Small intestine (tissue), 16 donors: ENCODE measurements at places on chromosomes 11 and 22. TPM values are rescaled to one million over a fixed set of nuclear protein-coding genes. Genes with fewer than 3 reads are reported as not detected.

Gene UBQLN3
- polyA plus RNA-seq = not detected

Gene TRPM5
- 1.3 TPM for polyA plus RNA-seq

DNA sequence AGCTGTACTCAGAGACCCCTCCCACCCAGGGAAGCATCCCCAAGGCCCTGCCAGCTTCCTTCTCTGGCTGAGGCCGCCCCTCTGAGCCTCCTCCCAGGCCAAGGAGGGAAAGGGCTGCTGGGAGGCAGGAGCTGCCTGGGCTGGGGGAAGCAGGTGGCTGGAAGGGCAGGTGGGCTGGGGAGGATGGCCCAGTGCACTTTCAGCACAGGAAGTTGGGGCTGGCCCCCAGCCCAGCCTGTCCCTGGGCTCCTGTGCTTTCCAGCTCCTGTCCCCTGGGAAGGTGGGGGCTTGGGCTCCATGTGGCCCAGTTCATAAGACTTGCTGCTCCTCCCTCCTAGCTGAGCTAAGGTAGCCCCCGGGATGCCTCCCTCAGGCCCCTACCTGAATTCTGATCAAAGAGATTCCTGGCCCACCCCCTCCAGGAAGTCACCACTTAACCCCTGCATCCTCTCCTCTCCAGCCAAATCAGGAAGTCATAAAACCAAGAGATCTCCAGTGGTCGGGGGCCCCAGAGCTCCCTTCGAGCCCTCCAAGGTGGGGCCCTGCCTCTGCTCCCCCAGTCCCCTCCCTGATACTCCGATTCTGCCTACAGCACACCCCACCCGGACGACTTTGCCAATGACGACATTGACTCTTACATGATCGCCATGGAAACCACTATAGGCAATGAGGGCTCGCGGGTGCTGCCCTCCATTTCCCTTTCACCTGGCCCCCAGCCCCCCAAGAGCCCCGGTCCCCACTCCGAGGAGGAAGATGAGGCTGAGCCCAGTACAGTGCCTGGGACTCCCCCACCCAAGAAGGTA lies 4.9 kb downstream of the PPP1CA start:
- H3K27ac ChIP-seq = no peak overlapping the region
- H3K36me3 ChIP-seq = peaks cover 19% of the 10 kb centered on the region
- DNase-seq = no peak
- H3K4me1 ChIP-seq = peaks cover 24% of the 10 kb centered on the region

Gene IRAG1
- 9.0 TPM for polyA plus RNA-seq

DNA sequence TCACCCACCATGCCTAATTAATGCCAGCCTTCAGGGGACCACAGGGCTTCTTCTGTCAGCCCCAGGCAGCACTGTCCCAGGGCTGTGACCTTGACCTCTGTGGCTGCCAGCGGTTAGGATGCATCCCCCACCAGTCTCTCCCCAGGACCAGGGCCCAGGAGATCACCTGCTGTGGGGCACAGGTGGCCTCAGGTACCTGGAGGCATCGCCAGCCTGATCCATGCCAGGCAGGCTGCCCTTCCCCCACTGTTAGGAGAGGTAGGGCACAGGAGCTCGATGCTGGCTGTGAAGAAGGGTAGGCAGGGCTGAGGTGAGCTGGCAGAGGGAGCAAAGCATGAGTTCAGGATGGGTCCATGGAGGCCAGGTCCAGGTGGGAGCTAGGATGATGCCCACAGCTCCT lies 16.7 kb upstream of the MDK start:
- H3K27me3 ChIP-seq = no peaks in the 10 kb centered on the region
- H3K4me3 ChIP-seq = no peak overlapping the region
- no peak for DNase-seq
- H3K36me3 ChIP-seq = peaks cover 2% of the 10 kb centered on the region
- peaks cover 3% of the 10 kb centered on the region for H3K4me1 ChIP-seq

DNA sequence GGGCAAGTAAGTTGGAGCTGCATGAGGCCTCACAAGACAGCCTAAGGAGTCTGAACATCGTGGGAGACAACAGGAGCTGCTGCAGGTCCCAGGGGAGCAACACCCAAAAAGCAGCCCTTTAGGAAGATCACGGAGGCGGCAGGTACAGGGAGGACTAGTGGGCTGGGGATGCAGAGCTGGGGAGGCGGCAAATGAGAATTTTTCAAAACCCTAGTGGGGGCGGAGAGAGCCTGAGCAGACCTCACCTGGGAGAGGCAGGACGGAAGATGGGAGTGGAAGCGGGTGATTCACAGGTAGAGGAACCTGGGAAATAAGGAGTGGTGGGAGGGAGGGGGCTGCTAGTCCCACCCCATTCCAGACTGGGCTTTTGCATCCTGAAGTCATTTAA lies 42.1 kb downstream of the DKK3 start:
- H3K4me3 ChIP-seq = no peak overlapping the region
- no peaks in the 10 kb centered on the region for H3K4me1 ChIP-seq
- no peak for DNase-seq
- no peaks in the 10 kb centered on the region for H3K27me3 ChIP-seq

DNA sequence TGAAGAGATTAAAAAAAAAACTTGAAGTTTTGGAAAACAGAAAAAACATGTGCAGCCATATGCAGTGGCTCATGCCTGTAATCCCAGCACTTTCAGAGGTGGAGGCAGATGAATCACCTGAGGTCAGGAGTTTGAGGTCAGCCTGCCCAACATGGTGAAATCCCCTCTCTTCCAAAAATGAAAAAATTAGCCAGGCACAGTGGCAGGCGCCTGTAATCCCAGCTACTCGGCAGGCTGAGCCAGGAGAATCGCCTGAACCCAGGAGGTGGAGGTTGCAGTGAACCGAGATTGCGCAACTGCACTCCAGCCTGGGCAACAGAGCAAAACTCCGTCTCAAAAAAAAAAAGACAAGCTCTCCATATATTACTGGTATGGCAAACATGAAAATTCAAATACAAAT lies 7.6 kb downstream of the DLG2 start:
- no peaks in the 10 kb centered on the region for H3K36me3 ChIP-seq
- H3K27me3 ChIP-seq = no peaks in the 10 kb centered on the region
- no peaks in the 10 kb centered on the region for H3K4me1 ChIP-seq
- DNase-seq = no peak
- H3K27ac ChIP-seq = no peak overlapping the region

- no peaks in the 10 kb centered on the region for H3K27me3 ChIP-seq
- no peak for DNase-seq
- no peaks in the 10 kb centered on the region for H3K36me3 ChIP-seq
- H3K4me1 ChIP-seq = peaks cover 14% of the 10 kb centered on the region
Observed at GRCh38 chr11:1671658-1672057, 25.3 kb upstream of the KRTAP5-6 start.

- no peak overlapping the region for H3K4me3 ChIP-seq
- H3K27ac ChIP-seq = no peak overlapping the region
- H3K36me3 ChIP-seq = no peaks in the 10 kb centered on the region
Observed at GRCh38 chr11:60985991-60986915, 14.8 kb downstream of the CD6 start.

DNA sequence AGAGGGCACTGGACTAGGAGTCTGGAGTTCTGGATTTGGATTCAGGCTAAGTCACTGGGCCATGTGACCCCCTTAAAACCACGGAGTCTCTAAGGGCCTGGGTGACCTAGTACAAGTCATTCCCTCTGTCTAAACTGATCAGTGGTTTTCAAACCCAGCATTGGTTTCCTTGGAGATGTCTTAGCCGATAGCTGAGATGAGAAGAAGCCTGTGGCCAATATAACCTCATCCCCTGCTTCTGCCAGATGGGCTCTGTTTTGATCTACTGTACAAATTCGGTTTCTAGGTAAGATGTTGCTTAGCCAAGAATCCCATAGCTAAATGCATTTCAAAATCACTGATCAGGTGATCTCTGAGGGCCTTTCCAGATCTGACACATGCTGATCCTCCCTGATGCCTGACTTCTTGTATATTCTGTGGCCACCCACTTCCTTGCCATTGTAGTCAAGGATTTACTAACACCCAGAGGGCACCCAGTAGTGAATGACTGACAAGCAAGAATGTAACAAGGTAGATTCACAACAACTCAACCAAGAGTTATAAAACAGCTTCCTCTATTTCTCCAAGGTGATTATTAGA lies 53.1 kb downstream of the GALNT18 start:
- no peak overlapping the region for H3K4me3 ChIP-seq
- H3K27me3 ChIP-seq = peaks cover 9% of the 10 kb centered on the region
- DNase-seq = no peak
- no peak overlapping the region for H3K27ac ChIP-seq
- H3K4me1 ChIP-seq = peaks cover 6% of the 10 kb centered on the region

- H3K4me3 ChIP-seq = no peak overlapping the region
- H3K27ac ChIP-seq = no peak overlapping the region
- H3K4me1 ChIP-seq = no peaks in the 10 kb centered on the region
- H3K36me3 ChIP-seq = no peaks in the 10 kb centered on the region
- no peak for DNase-seq
- no peaks in the 10 kb centered on the region for H3K27me3 ChIP-seq
Observed at GRCh38 chr11:46920755-46921154, 2.4 kb upstream of the LRP4 start.

DNA sequence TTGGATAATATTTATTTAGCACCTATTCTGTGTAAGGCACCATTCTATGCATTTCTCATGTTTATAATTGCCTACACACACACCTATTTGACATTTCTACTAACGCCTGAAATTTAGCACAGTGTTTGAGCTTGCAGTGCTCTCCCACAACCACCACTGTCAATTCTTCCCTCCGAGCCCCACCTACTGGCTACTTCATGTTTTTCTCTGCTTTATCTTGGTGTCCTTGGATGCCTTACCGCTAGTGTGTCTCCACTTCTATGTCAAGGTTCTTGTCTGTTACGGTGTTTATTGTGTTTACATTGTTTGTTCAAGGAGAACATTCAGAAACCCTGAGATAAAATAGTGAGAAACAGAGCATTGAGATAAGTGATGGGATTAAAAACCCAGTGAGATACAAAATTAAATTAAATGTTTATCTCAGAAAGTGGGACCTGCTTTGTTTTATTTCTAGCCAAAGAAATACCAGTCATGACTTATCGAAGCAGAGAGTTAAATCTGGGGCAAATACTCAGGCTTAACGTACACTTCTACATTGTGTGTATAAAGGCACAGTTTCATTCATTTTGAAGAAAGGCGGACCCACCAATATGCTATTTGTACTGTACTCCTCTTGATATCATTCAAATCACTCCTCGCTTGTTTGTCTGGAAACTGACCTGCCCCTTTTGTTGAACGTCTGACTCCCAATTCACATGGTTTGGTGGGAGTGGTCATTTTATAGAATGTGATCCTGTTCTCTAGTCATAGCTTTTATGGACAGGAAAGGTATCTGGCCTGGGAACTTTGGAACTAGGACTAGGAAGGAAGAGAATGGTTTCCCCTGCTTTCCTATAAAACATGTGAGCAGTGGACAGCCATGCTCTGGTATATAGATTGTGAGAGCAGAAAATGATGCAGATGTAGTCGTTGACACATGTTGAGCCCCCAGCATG lies 39.2 kb upstream of the SLC36A4 start:
- DNase-seq = peak; percentile 53
- no peak overlapping the region for H3K27ac ChIP-seq
- no peaks in the 10 kb centered on the region for H3K27me3 ChIP-seq
- no peaks in the 10 kb centered on the region for H3K4me1 ChIP-seq

Gene CCDC188
- not detected for polyA plus RNA-seq

Gene ELP4
- 6.5 TPM for polyA plus RNA-seq

Gene SLC35F2
- 21.5 TPM for polyA plus RNA-seq

DNA sequence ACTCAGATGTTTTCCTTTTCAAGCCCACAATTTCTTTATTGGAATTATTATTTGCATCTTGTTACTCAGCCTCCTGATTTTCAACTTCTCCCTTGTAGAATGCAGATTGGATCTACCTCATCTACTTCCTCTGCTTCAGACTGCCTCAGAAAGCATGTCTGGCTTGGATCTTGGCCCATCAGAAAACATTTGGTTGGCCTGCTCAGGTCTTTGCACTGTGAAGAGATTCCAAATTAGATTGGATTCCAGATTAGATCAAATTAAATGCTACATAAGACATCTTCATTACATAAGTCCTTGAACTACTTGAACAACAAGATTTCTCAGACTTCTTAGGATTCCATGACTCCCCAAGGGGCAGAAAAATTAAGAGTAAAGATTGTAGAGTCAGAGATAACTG lies 358.0 kb downstream of the DLG2 start:
- no peak overlapping the region for H3K4me3 ChIP-seq
- no peaks in the 10 kb centered on the region for H3K4me1 ChIP-seq
- DNase-seq = no peak
- no peaks in the 10 kb centered on the region for H3K36me3 ChIP-seq

Gene MYBPC3
- polyA plus RNA-seq = 0.04 TPM

DNA sequence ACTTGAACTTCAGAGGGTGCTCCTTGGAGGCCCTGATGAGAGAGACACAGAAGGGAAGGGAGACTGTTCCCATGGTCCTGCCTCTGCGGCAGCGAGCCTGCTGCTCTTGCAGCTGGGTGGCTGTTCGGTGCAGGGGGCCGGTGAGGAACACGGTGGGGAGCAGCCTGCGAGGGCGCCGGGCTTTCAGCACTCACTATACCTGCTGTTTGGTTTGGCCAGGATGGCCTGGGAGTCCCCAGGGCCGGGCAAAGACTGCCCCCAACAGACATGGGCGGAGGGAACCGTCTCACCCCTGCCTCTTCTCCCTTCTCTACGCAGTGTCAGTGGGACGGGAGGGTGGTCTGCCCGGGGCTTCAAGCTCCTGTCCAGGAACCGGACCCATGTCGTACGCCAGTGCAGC lies 58.0 kb upstream of the PRODH start:
- H3K27me3 ChIP-seq = peaks cover 23% of the 10 kb centered on the region
- H3K4me3 ChIP-seq = no peak overlapping the region
- no peak for DNase-seq
- no peaks in the 10 kb centered on the region for H3K4me1 ChIP-seq
- no peaks in the 10 kb centered on the region for H3K36me3 ChIP-seq
- no peak overlapping the region for H3K27ac ChIP-seq

GRCh38 chr22:44088976-44089570 lies 65.0 kb downstream of the PARVB start:
- H3K4me1 ChIP-seq = no peaks in the 10 kb centered on the region
- no peaks in the 10 kb centered on the region for H3K36me3 ChIP-seq
- no peak overlapping the region for H3K27ac ChIP-seq
- DNase-seq = no peak
- H3K4me3 ChIP-seq = no peak overlapping the region

DNA sequence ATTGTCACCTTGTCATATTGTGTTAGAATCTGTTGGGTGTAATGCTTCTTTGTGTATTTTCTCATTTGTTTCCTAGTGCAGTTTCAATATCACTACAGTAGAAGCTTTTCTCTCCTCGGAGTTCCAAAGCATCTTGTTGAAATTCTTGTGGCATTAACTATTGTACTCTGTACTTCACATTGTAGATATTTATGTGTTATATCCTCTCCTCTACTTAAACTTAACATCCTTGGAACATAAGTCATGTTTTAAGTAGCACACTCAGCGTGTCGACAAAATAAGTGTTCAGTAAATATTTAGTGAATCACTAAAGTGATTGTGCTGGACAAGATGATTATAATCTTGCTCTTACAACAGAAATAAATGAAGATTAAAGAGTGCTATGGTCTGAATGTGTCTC lies 201.7 kb downstream of the ARHGAP42 start:
- no peaks in the 10 kb centered on the region for H3K27me3 ChIP-seq
- no peaks in the 10 kb centered on the region for H3K4me1 ChIP-seq
- H3K27ac ChIP-seq = no peak overlapping the region
- no peak overlapping the region for H3K4me3 ChIP-seq
